Head of caudate nucleus (tissue), 42 donors: ENCODE measurements at places on chromosomes 16 and 17.

GRCh38 chr16:57131351-57131970, 39.1 kb downstream of the CPNE2 start:
- peak; percentile 86 for DNase-seq

DNA sequence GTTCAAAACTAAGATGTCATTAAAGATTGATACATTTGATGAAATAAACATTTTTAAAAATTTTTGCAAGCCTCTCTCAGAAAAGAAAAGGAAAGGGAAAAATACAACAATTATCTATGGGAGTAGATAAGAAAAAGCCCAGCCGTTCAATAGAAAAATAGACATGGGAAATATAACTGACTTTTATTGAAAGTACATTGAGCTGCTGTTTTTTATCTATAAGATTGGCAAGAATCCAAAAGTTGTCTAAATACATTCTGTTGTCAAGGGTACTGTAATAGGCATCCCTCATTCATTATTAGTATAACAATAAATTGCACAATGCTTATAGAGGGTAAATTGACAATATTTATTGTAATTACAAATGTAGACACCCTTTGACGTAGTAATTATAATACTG, 38.4 kb upstream of the IRX6 start:
- DNase-seq, result no peak

- no peak for DNase-seq
Measured at GRCh38 chr16:3173892-3174617, 13.9 kb upstream of the OR1F1 start.

- peak; percentile 38 for DNase-seq
Measured at GRCh38 chr17:79466562-79467350, 144.1 kb downstream of the RBFOX3 start.

DNA sequence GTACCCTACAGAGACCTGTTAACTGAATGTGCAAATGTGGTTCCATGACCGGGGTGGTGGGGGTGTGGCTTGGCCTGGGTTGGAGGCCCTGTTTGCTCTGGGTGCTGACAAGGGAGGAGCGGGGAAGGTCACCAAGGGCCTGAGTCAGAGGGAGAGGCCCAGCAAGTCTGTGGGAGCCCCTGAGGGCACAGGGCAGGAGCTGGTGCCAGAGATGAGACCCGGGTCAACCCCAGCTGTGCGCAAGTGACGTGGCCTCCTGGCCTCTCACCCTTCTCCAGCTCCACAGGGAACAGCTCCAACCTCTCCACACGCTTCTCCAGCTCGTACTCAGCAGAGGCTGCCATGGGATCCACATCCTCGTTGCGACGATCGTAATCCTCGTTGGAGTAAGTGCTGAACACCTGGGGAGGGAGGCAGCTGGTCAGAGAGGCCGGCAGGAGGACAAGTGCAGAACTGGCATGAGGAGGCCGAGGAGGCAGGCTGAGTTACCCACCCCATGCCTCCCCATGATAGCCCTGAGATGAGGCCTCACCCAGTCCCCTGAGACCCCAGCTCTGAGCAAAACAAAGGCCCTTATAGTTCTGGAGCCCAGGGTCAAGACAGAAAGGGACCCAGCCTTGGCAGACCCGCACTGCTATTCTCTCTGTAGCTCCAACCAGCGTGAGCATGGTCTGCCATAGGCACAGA, 5.5 kb downstream of the PPP1R9B start:
- DNase-seq, result no peak

- no peak for DNase-seq
Measured at GRCh38 chr16:77991701-77992100, 30.6 kb upstream of the CLEC3A start.

DNA sequence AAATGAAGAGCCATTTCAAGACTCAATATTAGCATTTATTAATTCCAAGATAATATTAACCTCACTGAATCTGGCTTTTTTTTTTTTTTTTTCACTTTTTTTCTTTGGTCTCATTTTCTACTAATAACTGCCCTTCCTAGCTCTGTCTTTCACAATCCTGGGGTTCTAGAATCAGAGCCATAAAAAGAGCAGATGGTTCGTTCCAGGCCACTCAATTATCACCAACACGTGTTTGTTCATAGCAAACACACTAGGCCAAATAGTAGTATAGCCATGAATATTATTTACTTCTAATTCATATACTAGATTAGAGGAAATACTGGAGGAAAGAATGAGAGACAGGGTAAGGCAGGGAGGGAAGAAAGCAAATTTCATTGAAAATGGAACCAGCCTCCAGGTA, 39.8 kb downstream of the TEX2 start:
- no peak for DNase-seq

DNA sequence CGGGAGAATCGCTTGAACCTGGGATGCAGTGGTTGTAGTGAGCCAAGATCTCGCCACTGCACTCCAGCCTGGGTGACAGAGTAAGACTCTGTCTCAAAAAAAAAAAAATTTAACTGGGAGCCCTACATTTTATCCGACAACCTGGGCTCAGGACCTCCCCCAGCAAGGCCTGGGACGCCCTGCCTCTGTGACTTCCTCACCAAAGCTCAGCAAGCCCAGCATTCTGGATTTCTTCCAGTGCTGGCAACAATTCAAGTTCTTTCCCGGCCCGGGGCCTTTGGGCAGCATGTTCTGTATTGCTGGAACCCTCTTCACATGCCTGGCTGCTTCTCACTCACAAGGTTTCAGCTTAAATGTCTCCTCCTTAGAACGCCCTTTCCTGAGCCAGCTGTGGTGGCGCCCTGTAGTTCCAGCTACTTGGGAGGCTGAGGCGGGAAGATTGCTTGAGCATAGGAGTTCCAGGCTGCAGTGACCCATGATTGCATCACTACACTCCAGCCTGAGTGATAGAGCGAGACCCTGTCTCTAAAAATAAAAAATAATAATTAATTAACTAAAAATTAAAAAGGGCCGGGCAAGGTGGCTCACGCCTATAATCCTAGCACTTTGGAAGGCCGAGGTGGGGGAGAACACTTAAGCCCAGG, 15.9 kb upstream of the MEIOB start:
- DNase-seq, result no peak

DNA sequence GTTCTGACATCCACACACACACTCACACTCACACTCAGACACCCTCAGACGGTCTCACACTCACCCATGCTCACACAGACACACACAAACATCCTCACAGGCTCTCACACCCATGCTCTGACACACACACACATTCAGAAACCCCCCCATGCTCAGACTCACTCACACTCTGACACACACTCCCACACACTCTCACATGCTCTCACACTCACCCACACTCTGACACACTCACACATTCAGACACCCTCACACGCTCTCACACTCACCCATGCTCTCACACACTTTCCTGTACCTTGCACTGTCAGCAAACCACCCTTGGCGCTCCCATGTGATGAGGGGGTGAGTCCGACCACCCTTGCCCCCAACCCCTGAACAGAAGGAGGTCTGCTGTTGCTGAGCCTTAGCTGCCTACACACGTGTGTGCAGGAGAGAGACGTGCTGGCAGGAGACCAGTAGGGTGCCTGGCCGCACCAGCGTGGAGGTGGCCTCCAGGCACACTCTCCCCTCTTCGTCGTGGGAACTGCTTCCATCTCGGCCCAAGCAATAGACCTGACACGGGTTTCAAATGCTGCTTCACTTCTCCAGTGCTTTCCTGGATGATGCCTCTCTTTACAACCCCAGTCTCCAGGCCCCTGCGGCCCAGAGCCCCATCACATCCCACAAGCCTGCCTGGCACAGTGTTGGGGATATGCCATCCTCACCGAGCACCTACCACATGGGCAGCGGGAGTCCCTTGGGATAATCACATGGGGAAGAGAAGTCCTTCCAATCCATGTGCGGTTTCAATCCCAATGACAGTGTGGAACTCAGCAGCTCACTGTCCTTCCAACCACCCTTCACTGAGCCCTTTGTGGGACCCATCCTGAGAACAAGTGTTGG, 267.8 kb upstream of the FOXF1 start:
- DNase-seq, result no peak

DNA sequence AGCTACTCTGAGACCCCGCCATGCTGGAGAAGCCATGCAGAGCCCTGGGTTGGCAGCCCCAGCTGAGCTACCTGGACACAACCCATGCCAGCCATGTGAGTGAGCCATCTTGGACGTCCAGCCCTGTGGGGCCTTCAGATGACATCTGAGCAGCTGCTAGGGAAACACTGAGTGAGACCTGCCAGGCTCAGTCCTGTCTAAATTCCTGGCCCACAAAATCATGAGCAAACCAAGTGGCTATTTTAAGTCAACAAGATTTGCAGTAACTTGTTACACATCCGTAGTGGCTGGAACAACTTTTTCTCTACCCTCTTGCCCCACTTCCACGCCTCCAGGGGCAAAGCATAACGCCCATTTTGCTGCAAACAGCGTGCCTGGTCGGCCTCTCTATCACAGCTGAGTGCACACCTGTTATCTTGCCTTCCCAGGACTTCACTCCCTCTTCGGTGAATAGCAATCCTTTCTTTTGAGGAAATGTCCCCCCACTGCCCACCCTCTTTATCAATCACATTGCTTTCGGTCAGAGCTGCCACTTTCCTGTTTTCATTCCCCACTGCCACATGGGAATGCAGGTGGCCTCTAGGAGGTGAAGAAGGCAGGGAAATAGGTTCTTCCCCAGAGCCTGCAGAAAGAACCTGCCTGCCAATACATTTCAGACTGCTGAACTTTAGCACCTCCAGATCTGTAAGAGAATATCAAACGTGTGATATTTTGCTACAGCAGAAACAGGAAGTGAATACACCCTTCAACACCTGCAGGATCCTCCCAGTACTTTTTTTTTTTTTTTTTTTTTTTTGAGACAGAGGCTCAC, 7.4 kb upstream of the SCIMP start:
- DNase-seq, result no peak

DNA sequence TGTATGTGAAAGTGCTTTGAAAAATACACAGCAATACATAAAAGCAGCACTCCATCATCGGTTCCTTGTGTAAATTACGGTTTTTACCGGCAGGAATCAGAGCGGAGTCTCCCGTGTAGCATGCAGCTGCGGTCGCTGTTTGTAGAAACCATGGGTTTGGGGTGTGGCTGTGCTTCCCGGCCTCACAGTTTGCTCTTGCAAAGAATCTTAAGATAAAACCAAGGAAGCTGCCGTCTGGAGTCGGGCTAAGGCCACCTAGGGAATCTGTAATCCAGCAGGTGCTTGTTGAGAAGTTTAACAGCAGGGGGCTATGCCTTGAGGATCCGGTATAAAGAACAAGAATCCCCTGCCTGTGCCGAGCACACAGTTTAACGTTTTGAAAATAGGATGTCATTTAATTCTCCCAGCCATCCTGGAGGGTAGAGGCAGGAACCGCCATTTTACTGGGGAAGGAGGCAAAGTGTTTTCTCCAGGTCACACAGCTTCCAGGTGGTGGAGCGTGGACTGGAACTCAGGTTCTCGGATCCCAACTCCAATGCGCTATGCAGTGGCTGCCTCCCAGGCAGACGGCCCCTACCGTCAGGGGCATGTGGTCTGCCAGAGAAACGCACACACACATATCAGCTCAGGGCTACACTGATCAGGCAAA, 6.0 kb upstream of the TLCD3A start:
- DNase-seq, result no peak

GRCh38 chr17:76558198-76559095, 18.6 kb downstream of the PRCD start:
- DNase-seq, result peak; percentile 66

DNA sequence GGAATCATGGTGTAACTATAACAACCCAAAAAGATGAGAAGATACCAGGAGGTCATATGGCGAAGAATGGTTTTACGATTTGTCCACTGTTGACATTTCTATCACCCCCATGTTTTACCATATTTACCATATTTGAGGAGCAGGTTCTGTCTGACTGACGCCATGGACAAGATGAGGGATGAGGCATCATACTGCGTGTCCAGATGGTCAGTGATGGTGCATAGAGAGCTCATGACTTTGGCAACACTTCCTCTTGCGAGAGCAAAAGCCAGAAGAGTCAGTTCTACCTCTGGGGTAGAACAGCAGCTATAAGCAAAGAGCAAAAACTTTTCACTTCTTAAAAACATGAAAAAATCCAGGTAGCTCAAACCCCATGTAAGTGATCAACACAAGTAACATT, 38.3 kb downstream of the ZZEF1 start:
- DNase-seq, result no peak

GRCh38 chr16:17377360-17378324, 93.1 kb downstream of the XYLT1 start:
- DNase-seq, result no peak

GRCh38 chr16:89765292-89765830, 44.0 kb downstream of the ZNF276 start:
- DNase-seq, result no peak

- DNase-seq, result peak; percentile 72
Measured at GRCh38 chr16:67842509-67843342, 606 bp downstream of the THAP11 start.
